ENCODE measurements at places on chromosomes 13 and 19.

- DNase-seq = peak; percentile 60
Measured at GRCh38 chr13:47546391-47547225, 454.5 kb downstream of the SUCLA2 start.

DNA sequence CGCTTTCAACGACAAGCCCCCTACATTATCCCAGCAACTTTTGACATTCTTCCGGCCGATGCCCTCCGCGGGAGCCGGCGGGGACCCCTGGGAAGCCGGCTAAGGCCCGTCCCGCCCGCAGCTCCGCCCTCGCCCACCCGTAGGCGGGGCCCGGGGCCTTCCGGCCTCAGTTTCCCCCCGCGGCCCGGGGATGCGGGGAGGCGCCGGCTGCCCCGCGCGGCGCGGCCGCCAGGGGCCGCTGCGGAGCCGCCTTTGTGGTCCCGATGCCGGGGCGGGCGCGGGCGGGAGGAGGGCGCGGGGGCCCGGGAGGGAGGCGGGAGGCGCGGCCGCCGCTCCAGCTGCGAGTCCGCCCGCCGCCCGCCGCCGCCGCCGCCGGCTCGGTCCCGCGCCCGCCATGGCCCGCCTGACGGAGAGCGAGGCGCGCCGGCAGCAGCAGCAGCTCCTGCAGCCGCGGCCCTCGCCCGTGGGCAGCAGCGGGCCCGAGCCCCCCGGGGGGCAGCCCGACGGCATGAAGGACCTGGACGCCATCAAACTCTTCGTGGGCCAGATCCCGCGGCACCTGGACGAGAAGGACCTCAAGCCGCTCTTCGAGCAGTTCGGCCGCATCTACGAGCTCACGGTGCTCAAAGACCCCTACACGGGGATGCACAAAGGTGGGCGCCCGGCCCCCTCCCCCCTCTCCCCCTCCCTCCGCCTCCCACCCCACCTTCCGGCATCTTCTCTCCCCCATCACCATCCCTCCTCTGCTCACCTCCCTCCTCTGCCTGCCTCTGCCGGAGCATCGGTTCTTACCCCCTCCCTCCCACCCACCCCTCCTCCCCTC, at the start of gene CELF5:
TSS of gene CELF5 (plus strand) at position 316 of the 823 bp plus-strand sequence. CDS start at position 395, 79 bp downstream.
- peak; percentile 29 for DNase-seq

- no peak for DNase-seq
Measured at GRCh38 chr19:48578891-48579290, 26.9 kb downstream of the SULT2B1 start.

DNA sequence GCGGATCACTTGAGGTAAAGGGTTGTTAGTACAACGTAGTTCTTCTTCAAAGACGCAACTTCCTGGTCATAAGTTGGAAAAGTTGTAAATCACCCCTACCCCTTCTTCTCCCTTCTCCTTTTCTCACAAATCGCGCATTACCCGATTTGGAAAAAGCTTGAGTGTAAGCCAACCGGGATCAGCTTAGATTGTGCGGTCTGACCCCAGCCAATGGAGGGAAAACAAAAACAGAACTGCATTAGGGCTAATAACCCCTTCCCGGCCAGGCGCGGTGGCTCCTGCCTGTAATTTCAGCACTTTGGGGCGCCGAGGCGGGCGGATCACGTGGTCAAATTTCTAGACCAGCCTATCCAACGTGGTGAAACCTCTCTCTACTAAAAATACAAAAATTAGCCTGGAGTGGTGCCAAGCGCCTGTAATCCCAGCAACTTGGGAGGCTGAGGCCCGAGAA, 806 bp downstream of the ZNF90 start:
- DNase-seq = peak; percentile 80

GRCh38 chr13:28329395-28330158, 165.4 kb downstream of the FLT1 start:
- DNase-seq = peak; percentile 97

Measured in fibroblast of villous mesenchyme (primary cell).